A549 treated with DMSO at 1 μM for 4 hours (cell line): ENCODE measurements at places on chromosomes 13 and 19. TPM values are rescaled to one million over a fixed set of nuclear protein-coding genes. Genes with fewer than 3 reads are reported as not detected.

The ZIM2 gene
- total RNA-seq, result not detected in 5 replicates

The ANKRD24 gene
- 0.10 to 0.26 TPM (median 0.23 TPM) in 5 replicates for total RNA-seq

The ZDHHC20 gene
- 15.9 to 26.4 TPM (median 22.8 TPM) in 5 replicates for total RNA-seq

The RFPL4AL1 gene
- total RNA-seq, result 0.12 to 0.34 TPM (median 0.12 TPM) in 3 of 5 replicates, not detected in the others

The NTF4 gene
- total RNA-seq, result 0.37 to 0.85 TPM (median 0.52 TPM) in 5 replicates

The TMEM59L gene
- 3.6 to 6.3 TPM (median 5.4 TPM) in 5 replicates for total RNA-seq

The CRB3 gene
- total RNA-seq, result 3.0 to 6.0 TPM (median 4.7 TPM) in 5 replicates

The CEACAM21 gene
- total RNA-seq, result not detected in 5 replicates

The RDH8 gene
- 0.26 to 0.63 TPM (median 0.44 TPM) in 5 replicates for total RNA-seq

The ZNF581 gene
- 41.4 to 47.7 TPM (median 45.7 TPM) in 5 replicates for total RNA-seq

The TIMM50 gene
- total RNA-seq, result 173 to 234 TPM (median 221 TPM) in 5 replicates

The KCNC3 gene
- total RNA-seq, result 1.1 to 1.7 TPM (median 1.4 TPM) in 5 replicates

The CEACAM16 gene
- total RNA-seq, result 0.09 to 0.19 TPM (median 0.13 TPM) in 4 of 5 replicates, not detected in the other

The ZNF844 gene
- total RNA-seq, result not detected in 5 replicates

The PIP5K1C gene
- 7.4 to 14.1 TPM (median 11.5 TPM) in 5 replicates for total RNA-seq

The PTPRH gene
- 3.7 to 7.4 TPM (median 4.9 TPM) in 5 replicates for total RNA-seq

The SERPINE3 gene
- 0.09 TPM in 1 of 5 replicates, not detected in the others for total RNA-seq

The KIR3DL2 gene
- not detected in 5 replicates for total RNA-seq

The ERICH4 gene
- total RNA-seq, result not detected in 5 replicates

The OVOL3 gene
- 0.36 to 0.52 TPM (median 0.37 TPM) in 4 of 5 replicates, not detected in the other for total RNA-seq

The ZNF221 gene
- total RNA-seq, result 0.49 to 1.4 TPM (median 0.67 TPM) in 5 replicates

The DNAJB1 gene
- 105 to 192 TPM (median 180 TPM) in 5 replicates for total RNA-seq

The SIGLEC12 gene
- total RNA-seq, result not detected in 5 replicates

The ATP8A2 gene
- 0.01 TPM in 2 of 5 replicates, not detected in the others for total RNA-seq

The OR4F17 gene
- not detected in 5 replicates for total RNA-seq

The ZNF653 gene
- total RNA-seq, result 4.3 to 5.4 TPM (median 4.7 TPM) in 5 replicates

The MCF2L gene
- 0.32 to 0.73 TPM (median 0.36 TPM) in 5 replicates for total RNA-seq

The STAP2 gene
- not detected in 5 replicates for total RNA-seq

The POLD1 gene
- 59.3 to 87.5 TPM (median 80.5 TPM) in 5 replicates for total RNA-seq

The LMTK3 gene
- 2.4 to 4.8 TPM (median 3.8 TPM) in 5 replicates for total RNA-seq

The PLA2G4C gene
- total RNA-seq, result 9.6 to 14.9 TPM (median 12.7 TPM) in 5 replicates

The SKA3 gene
- total RNA-seq, result 12.4 to 16.3 TPM (median 15.6 TPM) in 5 replicates

The ZNF675 gene
- 2.8 to 4.1 TPM (median 3.8 TPM) in 5 replicates for total RNA-seq

The PLIN4 gene
- 0.21 to 0.30 TPM (median 0.24 TPM) in 5 replicates for total RNA-seq

The CDKN2D gene
- 4.6 to 5.4 TPM (median 5.0 TPM) in 5 replicates for total RNA-seq

The PEAK3 gene
- total RNA-seq, result not detected in 5 replicates
